ENCODE measurements at places on chromosomes 12 and 14. TPM values are rescaled to one million over a fixed set of nuclear protein-coding genes. Genes with fewer than 3 reads are reported as not detected.

DNA sequence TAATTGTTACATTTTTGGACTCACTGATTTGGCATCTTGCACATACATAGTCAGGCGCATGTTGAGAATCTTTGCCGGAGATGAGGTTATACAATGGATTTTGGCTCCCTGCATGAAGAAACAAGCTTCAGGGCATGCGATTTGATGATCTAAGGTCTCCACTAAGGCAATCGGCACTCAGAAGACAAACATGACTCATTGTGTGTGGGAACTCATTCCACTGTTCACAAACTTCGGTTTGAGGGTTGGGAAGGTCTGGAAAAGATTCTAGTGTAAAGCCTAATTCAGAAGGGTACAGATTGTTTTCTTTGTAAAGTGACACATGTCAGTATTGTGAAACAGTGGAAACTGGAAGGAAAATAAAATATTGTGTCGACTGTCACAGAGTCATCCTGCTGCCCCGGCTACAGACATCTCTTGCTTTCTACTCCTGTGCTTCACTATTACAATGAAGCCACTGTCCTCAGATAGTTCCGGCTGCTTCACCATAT is 192.6 kb upstream of the HMGA2 start:
- DNase-seq: peak; percentile 25
- H3K36me3 ChIP-seq: no peaks in the 10 kb centered on the region
- H3K27me3 ChIP-seq: peaks cover 8% of the 10 kb centered on the region

GRCh38 chr12:76627346-76628135 is 68.0 kb upstream of the OSBPL8 start:
- no peak for DNase-seq
- no peaks in the 10 kb centered on the region for H3K27me3 ChIP-seq
- no peak overlapping the region for H3K4me3 ChIP-seq

The CYP46A1 gene
- 1.2 TPM for total RNA-seq

The DEGS2 gene
- total RNA-seq: 53.0 TPM

The VPS33A gene
- 13.4 TPM for total RNA-seq

The ASCL1 gene
- total RNA-seq: not detected

The ZBTB42 gene
- total RNA-seq: 4.7 TPM
